ENCODE measurements at places on chromosomes 6 and 20.

DNA sequence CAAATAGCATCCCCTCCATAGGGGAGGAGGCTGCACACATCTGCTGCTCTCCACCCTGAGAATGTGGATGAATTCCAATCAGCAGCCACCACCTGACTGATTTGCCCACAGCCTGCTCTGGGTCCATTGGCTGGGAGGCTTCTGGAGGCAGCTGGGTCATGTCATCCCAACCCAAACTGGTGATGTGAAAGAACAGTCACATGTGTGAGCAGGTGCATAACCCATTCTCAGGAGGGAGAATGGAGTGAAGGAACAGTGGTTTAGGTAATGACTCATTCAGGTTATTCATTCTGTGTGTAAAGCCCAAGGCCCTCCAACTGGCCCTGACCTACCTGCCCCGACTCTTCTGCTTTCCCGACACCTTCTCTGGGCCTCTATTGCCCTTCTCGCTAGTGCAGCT is 90.9 kb upstream of the GCM1 start:
- DNase-seq = no peak

DNA sequence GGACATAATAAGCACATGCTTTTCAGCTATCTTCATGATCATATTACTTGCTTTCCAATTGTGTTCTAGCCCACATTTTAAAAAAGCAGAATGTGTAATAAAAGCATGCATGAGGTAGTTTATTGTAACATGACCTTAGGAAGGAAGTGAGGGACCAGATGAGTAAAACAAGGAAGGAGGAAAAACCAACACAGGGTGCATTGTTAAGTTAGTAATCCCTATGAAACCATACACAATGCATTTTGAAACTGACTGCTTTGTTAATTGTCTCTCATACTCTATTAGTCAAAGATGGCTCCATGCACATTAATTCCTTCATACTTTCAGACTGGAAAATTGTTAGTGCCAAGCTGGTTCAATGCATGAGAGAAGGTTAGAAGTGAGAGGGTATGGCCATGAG is 37.7 kb upstream of the CENPW start:
- DNase-seq = peak; percentile 39

GRCh38 chr6:52438926-52439325 is 18.8 kb downstream of the EFHC1 start:
- DNase-seq = no peak

GRCh38 chr6:157898169-157898568 is 75.1 kb downstream of the SNX9 start:
- DNase-seq = no peak

All from NCI-H69 (cell line).